ENCODE measurements at places on chromosomes 12 and 14.

DNA sequence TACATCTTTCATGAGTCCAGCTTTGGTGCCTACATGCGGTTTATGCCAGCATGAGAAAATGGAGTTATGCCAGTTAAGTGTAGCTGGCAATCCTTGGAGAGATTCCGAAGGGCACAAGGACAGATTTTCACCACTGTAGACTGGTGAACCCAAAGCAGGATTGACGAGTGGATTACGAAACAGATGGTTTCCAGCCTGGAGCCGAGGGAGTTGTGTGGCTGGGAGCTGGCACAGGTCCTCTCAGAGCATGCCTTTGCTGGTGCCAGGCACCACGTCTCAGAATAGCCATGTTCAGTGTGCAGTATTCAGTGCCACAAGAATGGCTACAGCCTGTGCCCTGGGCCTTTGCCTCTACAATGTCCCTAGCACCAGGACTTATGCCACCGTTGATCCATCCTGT, 13.2 kb downstream of the KCNH3 start:
- peaks cover 6% of the 10 kb centered on the region for H3K36me3 ChIP-seq
- H3K27ac ChIP-seq: no peak overlapping the region

DNA sequence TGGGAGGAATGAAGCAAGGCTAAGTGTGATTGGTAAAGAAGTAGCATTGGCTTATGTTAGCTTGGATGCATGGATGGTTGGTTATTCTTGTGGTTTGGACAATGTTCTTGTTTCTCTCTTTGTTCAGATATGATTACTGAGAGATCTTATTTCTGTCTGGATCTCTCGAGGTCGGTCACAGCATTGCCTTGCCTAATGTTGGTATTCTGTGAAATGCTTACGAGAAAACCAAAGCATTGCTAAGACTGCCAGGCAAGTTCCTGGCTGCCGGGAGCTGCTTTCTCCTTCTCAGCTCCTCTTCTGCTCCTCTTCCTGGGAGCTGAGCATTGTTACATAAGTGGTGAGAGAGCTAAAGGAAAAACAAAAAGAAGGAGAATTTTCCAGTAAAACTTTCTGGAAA, 7.4 kb upstream of the RND1 start:
- no peaks in the 10 kb centered on the region for H3K36me3 ChIP-seq
- no peaks in the 10 kb centered on the region for H3K27me3 ChIP-seq
- peak overlapping the region; percentile 65 for H3K27ac ChIP-seq
- no peak for DNase-seq
- peaks cover 23% of the 10 kb centered on the region for H3K4me1 ChIP-seq
- no peak overlapping the region for H3K4me3 ChIP-seq

DNA sequence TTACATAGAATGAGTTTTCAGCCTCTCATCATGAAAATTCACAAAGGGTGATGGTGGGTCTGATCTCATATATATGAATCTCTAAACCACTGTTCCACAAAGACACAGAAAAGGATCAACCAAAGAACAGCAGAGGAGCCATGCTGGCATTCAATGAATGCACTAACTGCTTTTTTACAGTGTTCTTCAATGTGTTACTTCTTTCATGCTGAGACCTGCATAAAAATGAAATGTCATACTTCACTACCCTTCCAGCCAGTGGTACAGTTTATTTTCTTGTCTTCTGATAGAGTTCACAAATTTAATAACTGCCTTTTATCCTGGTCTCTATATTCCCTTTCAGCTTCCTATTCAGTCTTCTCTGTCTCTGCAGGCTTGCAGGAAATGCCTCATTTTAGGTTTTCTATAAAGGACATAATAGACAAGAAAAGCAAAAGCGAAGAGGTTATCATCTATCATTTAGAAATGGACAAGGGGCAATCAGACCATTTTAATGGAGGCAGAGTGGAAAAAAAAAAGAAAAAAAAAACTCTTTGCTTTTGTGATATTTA, 836.7 kb upstream of the FOXG1 start:
- DNase-seq: no peak
- H3K4me3 ChIP-seq: no peak overlapping the region
- H3K36me3 ChIP-seq: no peaks in the 10 kb centered on the region
- no peaks in the 10 kb centered on the region for H3K27me3 ChIP-seq
- peaks cover 5% of the 10 kb centered on the region for H3K4me1 ChIP-seq

DNA sequence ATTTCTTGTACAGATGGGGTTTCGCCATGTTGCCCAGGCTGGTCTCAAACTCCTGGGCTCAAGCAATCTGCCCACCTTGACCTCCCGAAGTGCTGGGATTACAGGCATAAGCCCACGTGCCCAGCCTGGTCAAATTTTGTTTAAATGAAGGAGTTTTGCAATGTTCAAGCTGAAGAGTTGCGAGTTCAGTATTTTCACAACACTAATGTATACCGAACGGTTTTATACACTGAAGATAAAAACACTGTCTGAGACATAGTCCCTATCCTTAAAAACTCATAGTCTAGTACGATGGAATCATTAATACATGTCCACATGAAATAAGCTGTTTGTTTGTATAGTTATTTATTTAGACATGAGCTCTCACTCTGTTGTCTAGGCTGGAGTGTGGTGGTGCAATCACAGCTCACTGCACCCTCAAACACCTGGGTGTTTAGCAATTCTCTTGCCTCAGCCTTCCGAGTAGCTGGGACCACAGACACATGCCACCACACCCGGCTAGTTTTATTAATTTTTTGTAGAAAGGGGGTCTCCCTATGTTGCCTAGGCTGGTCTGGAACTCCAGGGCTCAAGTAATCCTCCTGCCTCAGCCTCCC, 15.4 kb downstream of the TRAPPC6B start:
- H3K4me3 ChIP-seq: no peak overlapping the region
- H3K4me1 ChIP-seq: no peaks in the 10 kb centered on the region
- H3K36me3 ChIP-seq: peaks cover 18% of the 10 kb centered on the region
- no peak for DNase-seq
- no peaks in the 10 kb centered on the region for H3K27me3 ChIP-seq
- no peak overlapping the region for H3K27ac ChIP-seq

DNA sequence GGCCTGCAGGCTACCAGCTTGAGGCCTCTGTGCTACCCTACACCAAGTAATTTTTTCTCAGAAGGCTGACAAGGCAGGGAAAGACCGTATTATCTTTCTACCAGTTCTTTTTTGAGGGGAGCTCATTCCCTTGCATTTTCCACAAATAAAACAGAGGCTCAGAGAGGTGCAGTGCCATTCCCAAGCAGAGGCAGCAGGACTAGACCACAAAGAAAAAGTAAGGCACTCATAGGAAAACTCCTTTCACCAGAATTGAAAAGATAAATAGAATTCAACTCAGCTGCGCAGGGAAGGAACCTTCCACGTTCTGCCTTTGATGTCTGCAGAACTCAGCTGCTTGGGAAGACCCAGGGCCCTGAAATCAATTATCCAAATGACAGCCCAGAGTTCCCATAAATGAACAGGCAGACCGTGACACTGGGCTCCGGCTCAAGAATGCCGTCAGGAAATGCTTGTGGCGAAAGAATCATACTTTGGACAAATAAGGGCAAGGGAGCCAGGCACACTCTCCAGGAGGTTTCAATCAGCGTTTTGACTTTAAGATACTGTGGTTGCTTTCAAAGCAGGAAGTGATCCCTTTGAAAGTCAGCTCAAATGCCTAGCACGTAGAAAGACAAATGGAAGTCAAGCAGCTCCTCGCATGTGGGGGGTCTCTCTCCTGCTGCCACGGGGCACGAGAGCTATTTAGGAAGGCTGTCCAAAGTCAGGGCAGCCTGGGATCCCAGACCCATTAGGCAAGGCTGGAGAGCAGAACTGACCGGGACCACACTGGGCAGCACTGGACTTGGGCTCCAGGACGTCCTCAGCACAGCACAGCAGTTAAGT, 14.0 kb downstream of the KCTD10 start:
- peaks cover 14% of the 10 kb centered on the region for H3K36me3 ChIP-seq
- H3K27ac ChIP-seq: peak overlapping the region; percentile 99
- H3K4me1 ChIP-seq: peaks cover 66% of the 10 kb centered on the region
- H3K4me3 ChIP-seq: peak overlapping the region; percentile 48
- peak; percentile 36 for DNase-seq

- H3K4me1 ChIP-seq: no peaks in the 10 kb centered on the region
- no peak for DNase-seq
- H3K4me3 ChIP-seq: no peak overlapping the region
- H3K27ac ChIP-seq: no peak overlapping the region
Measured at GRCh38 chr12:90122681-90123080, 414.0 kb upstream of the ATP2B1 start.

- H3K4me3 ChIP-seq: no peak overlapping the region
- H3K27ac ChIP-seq: no peak overlapping the region
- H3K4me1 ChIP-seq: peaks cover 3% of the 10 kb centered on the region
- no peaks in the 10 kb centered on the region for H3K36me3 ChIP-seq
Measured at GRCh38 chr14:66228267-66228970, 257.8 kb upstream of the CCDC196 start.

GRCh38 chr12:46158501-46158900, 110.3 kb downstream of the SLC38A1 start:
- H3K4me1 ChIP-seq: peaks cover 65% of the 10 kb centered on the region
- peak overlapping the region; percentile 88 for H3K27ac ChIP-seq
- no peak overlapping the region for H3K4me3 ChIP-seq
- peaks cover 10% of the 10 kb centered on the region for H3K36me3 ChIP-seq
- H3K27me3 ChIP-seq: no peaks in the 10 kb centered on the region

DNA sequence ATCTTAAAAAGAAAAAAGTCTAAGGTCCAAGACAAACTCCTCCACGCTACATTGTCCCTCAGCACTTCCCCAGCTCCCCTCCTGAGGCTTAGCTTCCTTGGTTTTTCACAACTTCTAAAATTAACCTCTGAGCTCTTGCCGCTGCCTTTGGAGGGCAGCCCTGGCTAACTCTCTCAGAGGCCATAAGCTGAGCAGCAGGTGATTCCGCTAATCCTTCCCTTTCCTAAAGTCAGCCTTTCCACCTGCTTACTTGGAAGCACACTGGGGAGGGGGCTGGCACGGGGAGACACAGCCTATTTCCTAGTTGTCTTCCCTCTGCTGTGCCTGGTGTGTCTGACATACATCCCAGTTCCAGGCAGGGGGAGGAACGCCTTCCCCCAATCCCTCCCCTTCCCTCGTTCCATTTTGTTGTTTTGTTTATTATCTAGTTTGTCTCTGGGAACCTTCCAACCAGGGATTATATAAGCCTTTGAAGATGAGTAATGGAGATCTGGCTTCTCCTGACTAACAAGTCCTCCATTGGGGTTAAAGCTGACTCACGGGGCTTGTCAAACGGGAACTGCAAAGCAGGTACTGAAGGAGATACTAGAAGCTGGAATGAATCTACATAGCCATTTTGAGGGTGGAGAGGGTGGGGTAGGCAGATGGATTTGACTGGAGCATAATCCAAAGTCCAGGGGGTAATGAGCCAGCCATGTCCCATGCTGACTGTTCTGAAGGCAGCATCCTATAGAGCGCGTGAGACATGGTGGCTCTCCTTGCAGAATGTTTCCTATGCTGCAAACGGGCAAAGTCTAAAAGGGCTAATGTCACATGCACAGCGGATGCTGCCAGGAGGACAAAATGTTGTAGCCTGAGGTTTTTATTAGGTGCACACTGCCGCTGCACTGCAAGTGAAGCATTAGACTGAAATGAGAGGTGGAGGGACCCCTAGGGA, 230.8 kb downstream of the FOXN3 start:
- no peak for DNase-seq
- no peaks in the 10 kb centered on the region for H3K27me3 ChIP-seq
- H3K36me3 ChIP-seq: peaks cover 10% of the 10 kb centered on the region
- no peak overlapping the region for H3K4me3 ChIP-seq
- peaks cover 39% of the 10 kb centered on the region for H3K4me1 ChIP-seq

GRCh38 chr12:120936197-120936596, 32.0 kb upstream of the SPPL3 start:
- no peaks in the 10 kb centered on the region for H3K36me3 ChIP-seq
- no peak overlapping the region for H3K4me3 ChIP-seq
- H3K4me1 ChIP-seq: peaks cover 6% of the 10 kb centered on the region
- H3K27me3 ChIP-seq: no peaks in the 10 kb centered on the region
- H3K27ac ChIP-seq: peak overlapping the region; percentile 39

- H3K4me3 ChIP-seq: no peak overlapping the region
- no peak for DNase-seq
- peak overlapping the region; percentile 76 for H3K27ac ChIP-seq
Measured at GRCh38 chr12:76311796-76312195, 36.4 kb downstream of the BBS10 start.

DNA sequence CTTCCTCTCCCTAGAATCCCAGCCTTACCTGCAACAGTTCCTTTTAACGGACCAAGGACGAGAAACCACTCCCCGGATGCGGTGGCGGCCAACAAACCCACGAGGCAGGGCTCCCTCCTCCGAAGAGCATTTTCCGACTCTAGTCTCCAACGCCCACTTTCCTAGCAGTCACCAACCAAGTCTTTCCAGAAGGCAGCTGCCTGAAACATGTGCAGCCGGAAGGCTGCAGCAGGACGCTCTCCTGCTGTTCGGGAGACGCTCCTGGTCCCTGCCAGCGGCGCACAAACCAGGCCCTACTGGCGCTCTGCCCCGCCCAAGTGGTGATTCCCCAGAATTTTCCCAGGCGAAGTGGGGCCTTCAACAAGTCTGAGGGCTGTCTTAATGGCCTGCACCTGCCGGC, 21.1 kb upstream of the ADAM20 start:
- no peaks in the 10 kb centered on the region for H3K4me1 ChIP-seq
- DNase-seq: no peak
- no peak overlapping the region for H3K27ac ChIP-seq
- no peak overlapping the region for H3K4me3 ChIP-seq
- no peaks in the 10 kb centered on the region for H3K27me3 ChIP-seq

GRCh38 chr14:79091381-79091963, 921.3 kb downstream of the NRXN3 start:
- H3K4me1 ChIP-seq: peaks cover 9% of the 10 kb centered on the region
- DNase-seq: no peak
- no peaks in the 10 kb centered on the region for H3K36me3 ChIP-seq
- no peak overlapping the region for H3K27ac ChIP-seq
- no peak overlapping the region for H3K4me3 ChIP-seq
- H3K27me3 ChIP-seq: no peaks in the 10 kb centered on the region

DNA sequence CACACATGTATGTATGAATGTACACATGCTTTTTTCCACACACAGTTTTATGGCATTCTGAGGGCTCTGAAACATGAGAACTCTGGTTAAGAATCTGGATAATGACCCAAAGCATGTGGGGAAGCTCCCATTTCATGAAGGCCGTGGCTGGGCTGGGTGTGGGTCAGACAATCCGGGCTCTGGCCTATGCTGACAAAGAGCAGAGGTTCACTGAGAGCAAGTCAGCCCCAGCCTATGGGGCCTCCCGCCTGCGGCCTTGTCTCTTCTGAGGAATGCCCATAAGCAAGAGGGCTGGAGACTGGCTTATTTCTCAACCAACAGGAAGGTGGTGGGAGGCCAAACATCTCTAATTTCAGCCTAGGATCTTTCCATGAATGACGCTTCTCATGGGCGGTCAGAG, 8.5 kb downstream of the MYH6 start:
- no peak overlapping the region for H3K4me3 ChIP-seq
- no peak overlapping the region for H3K27ac ChIP-seq
- H3K36me3 ChIP-seq: no peaks in the 10 kb centered on the region

DNA sequence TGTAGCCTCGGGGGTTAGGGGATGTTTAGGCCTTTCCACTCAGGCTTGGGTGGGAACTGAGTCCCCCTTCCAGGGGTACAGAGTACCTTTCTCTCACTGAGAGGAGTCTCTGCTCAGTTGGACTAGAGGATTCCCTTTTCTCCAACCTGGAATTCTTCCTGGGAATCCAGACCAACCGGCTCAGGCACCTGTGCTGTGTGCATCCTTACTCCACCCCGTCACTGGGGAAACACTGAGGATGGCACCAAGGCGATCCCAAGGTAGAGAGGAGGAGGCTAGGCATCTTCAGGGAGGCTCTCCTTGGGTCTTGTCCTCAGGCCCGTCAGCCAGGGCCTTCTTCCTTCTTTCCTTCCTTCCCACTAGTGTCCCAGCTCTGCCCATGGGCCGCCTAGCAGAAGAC, 871 bp upstream of the TGM1 start:
- H3K27ac ChIP-seq: peak overlapping the region; percentile 88
- H3K4me1 ChIP-seq: peaks cover 22% of the 10 kb centered on the region
- no peak overlapping the region for H3K4me3 ChIP-seq
- peaks cover 13% of the 10 kb centered on the region for H3K36me3 ChIP-seq
- H3K27me3 ChIP-seq: no peaks in the 10 kb centered on the region
- no peak for DNase-seq

Measured in mesothelial cell of epicardium (in vitro differentiated cells).